IPS DF 6.9 (cell line): ENCODE measurements at places on chromosomes 6 and 20.

- DNase-seq = no peak
These were observed 211.2 kb downstream of the LAMA2 start for GRCh38 chr6:129094147-129094546.

GRCh38 chr6:158799051-158799792 is 19.9 kb downstream of the EZR start:
- DNase-seq = no peak

- DNase-seq = no peak
These were observed 458.4 kb upstream of the BTBD3 start for GRCh38 chr20:11459090-11459890.

GRCh38 chr6:155021680-155022079 is 26.6 kb downstream of the TIAM2 start:
- no peak for DNase-seq

- DNase-seq = no peak
These were observed 439.0 kb upstream of the JAG1 start for GRCh38 chr20:11112832-11113231.

- no peak for DNase-seq
These were observed 27.5 kb downstream of the LAMA5 start for GRCh38 chr20:62339647-62340062.
